CD4-positive, alpha-beta T cell treated with Interleukin-6 for 4 hours (primary cell): ENCODE measurements at places on chromosomes 2 and 18.

DNA sequence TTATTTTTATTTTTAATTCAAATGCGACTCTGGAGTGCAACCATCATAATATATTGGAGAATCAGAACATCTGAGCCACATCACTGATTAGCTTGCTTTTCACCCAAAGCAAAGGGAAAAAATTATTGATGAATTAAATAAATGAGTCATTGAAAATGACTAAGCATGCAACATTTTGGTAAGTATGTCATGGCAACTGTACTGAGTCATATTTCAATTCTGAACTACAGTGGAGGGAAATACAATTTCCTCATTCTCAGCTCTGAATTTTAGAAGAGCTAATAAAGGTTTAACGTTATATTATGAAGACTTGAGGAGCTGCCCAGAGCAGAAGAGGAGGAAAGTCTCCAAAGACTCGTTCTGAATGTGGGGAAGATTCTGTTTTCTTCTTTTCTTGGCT, 89.6 kb upstream of the CCDC68 start:
- no peak for DNase-seq

DNA sequence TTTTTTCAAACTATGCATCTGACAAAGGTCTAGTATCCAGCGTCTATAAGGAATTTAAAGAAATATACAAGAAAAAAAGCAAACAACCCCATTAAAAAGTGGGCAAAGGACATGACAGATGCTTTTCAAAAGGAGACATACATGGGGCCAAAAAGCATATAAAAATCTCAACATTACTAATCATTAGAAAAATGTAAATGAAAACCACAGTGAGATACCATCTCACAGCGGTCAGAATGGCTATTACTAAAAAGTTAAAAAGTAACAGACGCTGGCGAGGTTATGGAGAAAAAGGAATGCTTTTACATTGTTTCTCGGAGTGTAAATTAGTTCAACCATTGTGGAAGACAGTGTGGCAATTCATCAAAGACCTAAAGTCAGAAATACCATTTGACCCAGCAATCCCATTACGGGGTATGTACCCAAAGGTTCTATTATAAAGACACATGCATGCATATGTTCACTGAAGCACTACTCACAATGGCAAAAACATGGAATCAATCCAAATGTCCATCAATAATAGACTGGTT, 643.1 kb upstream of the LRRTM1 start:
- DNase-seq: no peak

DNA sequence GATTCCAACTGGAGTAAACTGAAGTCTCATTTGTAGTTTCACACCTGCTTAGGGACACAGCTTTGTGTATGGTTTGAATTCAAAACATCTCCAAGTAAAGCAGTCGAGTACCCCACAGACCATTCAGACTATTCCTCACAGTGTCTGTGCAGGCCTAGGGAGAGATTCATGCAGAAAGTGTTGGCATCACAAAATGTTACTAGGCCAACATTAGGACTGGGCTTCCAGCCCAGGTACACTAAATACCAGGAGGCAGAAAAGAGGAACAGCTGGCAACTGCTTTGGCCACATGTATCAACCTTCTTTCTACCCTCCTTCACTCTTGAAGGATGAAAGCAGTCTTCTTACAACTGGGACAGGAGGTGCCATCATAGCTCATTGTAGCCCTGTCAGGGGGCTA, 270.4 kb upstream of the TMEFF2 start:
- no peak for DNase-seq

DNA sequence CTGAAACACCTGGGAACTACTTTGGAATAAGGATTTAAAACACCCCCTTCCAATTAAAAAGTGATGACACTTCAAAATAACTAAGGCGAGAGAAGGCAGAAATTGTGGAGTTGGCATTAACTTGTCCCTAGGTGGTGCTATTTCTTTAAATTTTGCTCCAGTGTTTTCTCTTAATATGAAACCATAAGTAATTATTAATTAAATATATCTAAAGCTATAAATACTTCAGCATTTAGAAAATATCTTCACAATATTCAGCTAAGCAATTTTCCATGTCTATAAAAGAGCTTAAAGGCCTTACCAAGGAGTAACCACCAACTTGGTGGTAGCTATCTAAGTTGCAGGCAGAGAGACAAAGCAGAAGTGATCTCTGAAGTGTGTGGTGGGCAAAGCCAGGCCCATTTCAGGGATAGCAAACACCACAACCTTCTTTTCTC, 186.8 kb upstream of the PGAP1 start:
- no peak for DNase-seq

DNA sequence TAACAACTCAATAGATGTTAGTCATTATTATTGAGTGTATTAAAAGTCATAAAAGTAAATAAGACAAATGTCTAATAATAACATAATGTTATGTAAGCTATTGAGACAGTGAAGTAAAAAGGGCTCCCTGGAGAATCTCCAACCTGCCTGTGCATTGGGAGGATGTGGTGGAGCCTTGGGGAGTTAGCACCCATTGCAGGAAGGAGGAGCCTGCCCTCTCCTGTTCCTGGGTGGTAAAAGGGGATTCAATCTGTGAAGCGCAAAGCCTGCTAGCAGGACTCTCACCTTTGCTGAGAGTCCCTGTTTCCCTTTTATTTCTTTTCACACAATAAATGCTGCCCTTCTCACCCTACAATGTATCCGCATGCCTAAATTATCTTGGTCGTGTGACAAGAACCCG, 206.1 kb downstream of the RAB3GAP1 start:
- DNase-seq: no peak

GRCh38 chr2:235860111-235860510, 308.1 kb downstream of the GBX2 start:
- no peak for DNase-seq

GRCh38 chr2:227890495-227891079, 19.2 kb downstream of the DAW1 start:
- DNase-seq: no peak

GRCh38 chr2:3756306-3756705, 52.9 kb downstream of the DCDC2C start:
- DNase-seq: no peak

DNA sequence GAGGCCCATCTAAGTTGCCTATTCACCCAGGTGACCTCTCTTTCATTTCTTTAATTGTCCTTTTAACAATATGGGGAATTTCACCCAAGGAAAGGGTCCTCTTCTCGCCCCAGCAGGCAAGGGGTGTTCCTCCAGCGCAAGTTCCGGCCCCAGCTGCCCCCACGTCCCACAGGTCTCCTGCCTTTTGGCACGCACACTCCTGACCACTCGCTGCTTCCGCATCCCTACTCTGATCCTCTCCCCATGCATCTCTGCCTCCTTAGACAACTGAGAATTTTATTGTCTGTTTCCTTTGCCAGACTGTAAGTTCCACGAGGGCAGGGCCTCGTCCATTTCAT, 684 bp upstream of the ARPC2 start:
- no peak for DNase-seq

DNA sequence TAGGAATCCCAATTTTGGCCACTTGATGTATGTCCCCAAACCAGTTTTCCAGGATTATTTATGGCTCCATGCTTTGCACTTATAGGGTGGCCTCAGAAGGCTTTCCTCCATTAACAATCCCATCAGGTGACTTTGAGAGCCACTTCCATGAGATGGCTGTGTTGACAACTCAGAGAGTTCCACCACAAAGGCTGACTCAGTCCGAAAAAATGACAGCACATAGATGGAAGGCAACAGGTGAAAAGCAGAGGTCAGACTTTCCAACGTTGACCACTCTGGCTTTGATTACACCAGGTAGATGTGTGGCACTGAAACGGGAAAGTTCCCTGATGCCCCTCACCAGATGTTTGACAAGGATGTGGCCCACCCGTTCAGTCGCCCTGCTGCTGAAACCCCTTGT, 431.4 kb upstream of the TNP1 start:
- DNase-seq: no peak

DNA sequence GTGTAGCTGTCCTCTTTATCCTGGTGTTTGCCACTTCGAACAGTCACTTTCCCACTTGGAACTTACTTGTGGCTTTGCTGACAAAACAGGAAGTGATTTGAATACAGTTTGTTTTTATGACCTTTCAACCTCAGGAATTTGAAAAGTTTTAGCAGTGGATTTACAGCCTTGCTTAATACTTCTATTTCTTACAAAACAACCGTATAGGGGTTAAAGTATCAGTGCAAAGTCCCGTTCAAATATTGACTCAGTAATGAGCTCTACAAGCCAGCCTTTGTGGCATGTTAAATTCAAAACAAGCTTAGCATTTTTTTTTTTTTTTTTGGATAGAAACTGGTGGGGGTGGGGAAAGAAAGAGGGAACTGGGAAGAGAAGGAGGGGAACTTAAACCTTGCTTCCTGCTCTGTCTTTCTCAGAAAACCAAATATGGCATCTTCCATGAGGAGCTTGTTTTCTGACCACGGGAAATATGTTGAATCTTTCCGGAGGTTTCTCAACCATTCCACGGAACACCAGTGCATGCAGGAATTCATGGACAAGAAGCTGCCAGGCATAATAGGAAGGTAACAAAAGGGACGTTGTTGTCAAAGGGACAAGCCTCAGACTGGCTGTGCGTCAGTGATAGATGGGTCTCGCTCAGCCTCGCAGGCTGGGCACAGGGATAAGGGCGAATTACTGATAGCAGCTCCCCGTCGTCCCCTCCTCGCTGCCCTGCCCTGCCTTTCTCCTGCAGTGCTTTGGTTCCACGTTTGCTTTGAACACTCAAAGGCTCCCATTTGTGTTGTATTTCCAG, at the start of gene HNMT:
HNMT (plus strand) TSS at position 408 of the 793 bp plus-strand sequence; CDS start at position 427, 19 bp downstream.
- no peak for DNase-seq

- DNase-seq: no peak
Measured at GRCh38 chr2:2773692-2774091, 442.6 kb upstream of the MYT1L start.

- no peak for DNase-seq
Measured at GRCh38 chr18:5439986-5440696, 103.7 kb downstream of the EPB41L3 start.

GRCh38 chr2:19046986-19047780, 311.2 kb downstream of the OSR1 start:
- no peak for DNase-seq

DNA sequence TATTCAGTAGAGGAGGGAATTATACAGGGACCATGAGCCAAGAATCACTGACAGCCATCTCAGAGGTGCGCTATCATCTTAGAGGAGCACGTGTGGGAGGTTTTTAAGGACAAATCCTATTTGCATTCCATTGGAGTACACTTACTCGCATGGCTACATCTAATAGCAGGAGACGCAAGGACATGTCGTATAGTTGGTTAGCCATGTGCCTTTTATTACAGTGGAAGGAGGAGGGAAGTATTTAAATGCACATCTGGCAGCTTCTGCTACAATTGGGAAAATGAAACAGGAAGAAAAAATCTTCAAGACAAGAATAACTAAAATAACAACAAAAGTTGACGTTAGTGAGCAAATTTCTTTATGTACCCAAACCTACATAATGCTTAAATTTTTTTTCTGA, 86.5 kb upstream of the UGP2 start:
- no peak for DNase-seq

GRCh38 chr2:10229462-10230099, 73.1 kb upstream of the HPCAL1 start:
- no peak for DNase-seq

DNA sequence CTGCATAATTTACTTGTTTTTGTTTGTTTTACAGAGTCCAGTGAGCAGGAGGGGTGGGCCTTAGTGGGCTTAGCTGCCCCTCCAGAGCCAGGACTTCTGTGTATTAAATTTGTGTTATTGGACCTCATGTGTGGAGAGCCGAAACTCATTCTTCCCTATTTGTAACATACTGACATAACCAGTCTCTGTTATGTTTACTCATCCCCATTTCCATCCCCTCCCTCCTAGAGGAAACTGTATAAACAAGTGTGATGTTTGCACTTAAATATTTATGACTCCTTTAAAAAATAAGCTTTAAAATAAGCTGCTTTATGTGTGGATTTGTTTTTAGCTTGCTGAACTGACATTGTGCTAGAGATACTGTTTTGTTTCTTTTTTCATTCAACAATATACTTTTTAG, 13.8 kb downstream of the ZNF512 start:
- DNase-seq: no peak

- no peak for DNase-seq
Measured at GRCh38 chr18:31546476-31546875, 45.2 kb upstream of the TTR start.

- DNase-seq: no peak
Measured at GRCh38 chr2:28949617-28950305, 31.3 kb upstream of the TOGARAM2 start.
